Hippocampal formation (tissue), 2 donors: ENCODE measurements at places on chromosomes 16 and 17.
A peak's percentile ranks its signal among the peaks of the same experiment; 100 is the strongest.

- DNase-seq, result no peak
Measured at GRCh38 chr17:30819971-30820705, 4.4 kb downstream of the CRLF3 start.

- no peak for DNase-seq
Measured at GRCh38 chr17:82810644-82811430, 29.0 kb downstream of the ZNF750 start.

GRCh38 chr16:361872-362701 lies 8.3 kb downstream of the MRPL28 start:
- peak; percentile 59 for DNase-seq

- no peak for DNase-seq
Measured at GRCh38 chr16:68909099-68909733, 65.9 kb downstream of the TANGO6 start.
